ENCODE measurements at places on chromosomes 1 and 21. TPM values are rescaled to one million over a fixed set of nuclear protein-coding genes. Genes with fewer than 3 reads are reported as not detected.

FAM3B gene
- not detected for total RNA-seq

- no peak for DNase-seq
Observed at GRCh38 chr21:16978309-16978895, 534.4 kb upstream of the CXADR start.

DNA sequence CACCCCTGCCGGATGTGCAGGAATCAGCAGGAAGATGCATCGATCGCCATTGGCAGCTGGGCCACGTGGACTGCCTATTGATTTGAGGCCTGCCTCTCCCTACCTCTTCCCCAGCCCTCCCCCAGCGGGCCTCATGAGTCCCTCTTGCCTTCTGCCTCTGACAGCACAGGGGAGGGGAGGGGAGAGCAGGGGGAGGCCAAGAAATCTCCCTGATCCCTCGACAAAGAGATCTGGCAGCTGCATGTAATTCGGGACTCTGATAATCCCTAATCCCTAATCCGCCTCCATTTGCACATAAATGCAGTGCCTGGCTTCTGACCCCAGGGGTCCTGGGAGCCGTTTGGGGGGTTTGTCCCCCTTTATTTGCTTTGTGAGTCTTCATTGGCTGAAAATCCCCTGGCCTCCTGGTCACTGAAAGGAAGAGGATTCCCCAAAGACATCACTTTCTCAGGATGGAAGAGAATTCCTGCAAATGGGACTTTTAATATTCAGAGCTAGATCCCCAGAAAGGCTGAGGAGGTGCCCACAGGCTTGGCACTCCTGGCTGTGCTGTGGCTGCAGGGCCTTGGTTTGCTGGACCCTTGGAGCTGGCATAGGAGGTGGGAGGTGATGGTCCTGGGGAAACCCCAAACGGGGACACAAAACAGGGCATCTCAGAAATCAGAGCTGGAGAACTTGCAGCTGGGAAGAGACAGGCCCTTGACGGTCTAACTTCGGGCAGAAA is 239.4 kb upstream of the POU3F1 start:
- DNase-seq = no peak

GRCh38 chr1:43434256-43434655 is 19.5 kb downstream of the HYI start:
- DNase-seq = no peak

DNA sequence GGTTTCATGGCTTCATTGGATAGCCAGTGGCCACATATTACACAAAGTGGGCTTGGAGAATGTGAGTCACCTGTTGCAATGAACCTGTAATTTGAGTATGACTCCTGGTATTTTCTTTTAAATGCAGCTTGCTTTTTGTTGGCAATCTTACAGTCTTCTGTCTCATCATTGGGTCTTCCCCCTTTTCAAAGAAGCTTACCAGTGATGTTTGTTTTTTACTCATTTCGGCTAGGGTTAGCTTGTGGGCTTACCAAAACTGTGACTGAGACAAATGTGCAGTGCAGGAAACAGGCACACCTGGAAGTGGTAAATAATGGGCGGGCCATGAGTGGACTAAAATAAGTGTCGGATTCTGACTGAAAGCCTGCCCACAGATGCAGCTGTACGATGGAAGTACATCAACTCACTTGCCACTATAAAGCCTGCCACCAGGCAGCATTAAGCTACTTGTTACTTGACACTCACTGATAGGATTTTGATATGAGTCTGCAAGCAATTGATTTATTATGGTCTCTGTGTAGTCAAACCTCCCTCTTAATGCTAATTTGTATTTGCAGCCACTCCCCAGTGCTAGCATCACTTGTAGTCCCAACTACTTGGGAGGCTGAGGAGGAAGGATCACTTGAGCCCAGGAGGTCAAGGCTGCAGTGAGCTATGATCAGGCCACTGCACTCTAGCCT is 4.2 kb downstream of the HHAT start:
- no peak for DNase-seq

GRCh38 chr1:235151033-235151432 is 10.0 kb downstream of the RBM34 start:
- DNase-seq = no peak

Measured in fibroblast of the aortic adventitia (primary cell).